ENCODE measurements at places on chromosomes 3 and 15.

GRCh38 chr15:80614711-80615360 is 80.3 kb upstream of the ABHD17C start:
- no peak for DNase-seq

DNA sequence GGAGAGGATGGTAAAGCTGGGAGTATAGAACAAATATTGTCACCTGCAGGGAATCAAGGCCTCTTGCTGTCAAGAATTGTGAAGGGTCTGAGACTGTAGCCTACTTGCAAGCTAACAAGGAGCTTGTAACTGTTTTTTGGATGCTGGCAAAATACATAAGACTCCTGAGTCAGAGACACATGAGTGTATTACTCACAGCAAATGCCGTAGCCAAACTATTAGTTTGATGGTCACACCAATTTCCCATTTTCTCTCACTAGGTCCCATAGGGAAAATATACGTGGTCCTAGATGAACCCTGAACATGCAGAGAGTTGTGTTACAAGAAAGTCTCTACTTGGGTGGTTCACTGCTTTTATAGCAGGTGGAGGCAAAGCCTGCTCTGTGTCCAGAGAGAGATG is 44.7 kb upstream of the LIPC start:
- no peak for DNase-seq

DNA sequence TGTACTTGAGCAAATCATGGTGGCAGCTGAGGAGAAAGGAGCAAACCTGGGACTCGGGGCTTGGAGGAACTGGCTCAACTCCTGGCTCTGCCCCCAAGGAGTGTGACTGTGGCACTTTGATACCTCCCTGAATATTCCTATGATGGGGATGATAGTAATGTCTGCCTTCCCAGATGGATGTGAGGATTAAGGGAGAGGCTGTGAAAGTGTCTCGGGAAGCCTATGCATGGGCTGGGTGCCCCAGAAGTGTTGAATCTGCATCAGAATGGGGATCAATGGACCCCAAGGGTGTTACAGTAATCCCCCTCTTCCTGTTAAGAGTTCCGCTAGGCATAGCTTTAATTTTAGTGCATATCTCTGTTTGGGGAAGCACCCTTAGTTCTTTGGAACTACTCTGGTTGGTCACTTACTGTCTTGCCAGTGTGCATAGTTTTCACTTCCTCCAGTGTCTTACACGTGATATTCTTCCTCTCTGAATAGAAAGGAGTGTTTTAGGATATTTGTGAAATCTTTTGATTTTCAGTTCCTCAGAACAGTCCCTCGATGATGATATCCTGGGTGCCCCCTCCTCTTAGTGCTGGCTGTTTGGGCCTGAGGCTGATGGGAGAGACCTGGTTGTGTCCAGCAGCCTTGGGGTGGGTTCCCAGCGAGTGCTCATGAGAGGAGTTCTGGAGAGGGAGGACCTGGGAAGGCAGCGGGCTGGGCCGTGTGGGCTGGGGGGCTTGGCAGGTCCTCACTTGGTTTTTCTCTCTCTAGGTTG is 97.5 kb downstream of the CHDH start:
- DNase-seq = no peak

DNA sequence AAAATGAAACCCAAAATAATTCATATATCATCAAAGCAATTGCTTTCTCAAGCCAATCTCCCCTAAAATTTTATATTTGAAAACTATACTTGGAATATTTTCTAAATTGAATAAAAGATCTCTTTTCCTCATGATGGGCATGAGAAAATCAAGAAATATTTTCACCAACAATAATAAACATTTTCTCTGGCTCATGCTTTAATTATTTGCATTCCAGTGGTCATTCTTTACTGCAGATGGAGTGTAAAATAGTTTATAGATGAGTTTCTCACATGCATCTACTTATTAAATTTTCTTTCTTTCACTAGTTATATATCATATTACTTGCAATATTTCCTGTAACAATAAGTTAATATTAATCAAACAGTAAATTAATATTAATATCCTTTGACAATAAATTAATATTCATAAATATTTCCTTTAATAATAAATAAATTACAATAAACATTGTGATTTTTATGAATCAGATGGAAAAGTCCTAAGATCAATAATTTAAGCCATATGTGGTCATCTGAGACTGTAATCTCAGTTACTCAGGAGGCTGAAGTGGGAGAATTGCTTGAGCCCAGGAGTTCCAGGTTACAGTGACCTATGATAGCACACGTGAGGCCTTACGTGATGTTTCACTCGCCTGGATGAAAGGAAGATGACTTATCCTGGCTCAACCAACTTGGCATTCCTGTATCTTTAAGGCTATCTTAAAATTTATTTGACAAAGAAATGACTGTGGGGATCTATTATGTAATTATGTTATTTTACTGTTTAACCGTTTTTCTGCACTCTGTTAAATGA is 958.8 kb downstream of the ZPLD1 start:
- DNase-seq = no peak

DNA sequence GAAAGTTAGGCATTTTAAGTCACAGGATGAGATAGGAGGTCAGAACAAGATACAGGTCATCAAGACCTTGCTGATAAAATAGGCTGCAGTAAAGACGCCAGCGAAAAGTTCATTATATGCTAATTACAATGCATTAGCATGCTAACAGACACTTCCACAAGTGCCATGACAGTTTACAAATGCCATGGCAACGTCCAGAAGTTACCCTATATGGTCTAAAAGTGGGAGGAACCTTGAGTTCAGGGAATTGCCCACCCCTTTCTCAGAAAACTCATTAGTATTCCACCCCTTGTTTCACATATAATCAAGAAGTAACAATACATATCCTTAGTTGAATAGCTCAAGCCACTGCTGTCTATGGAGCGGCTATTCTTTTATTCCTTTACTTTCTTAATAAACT is 92.7 kb upstream of the PLXND1 start:
- DNase-seq = no peak

DNA sequence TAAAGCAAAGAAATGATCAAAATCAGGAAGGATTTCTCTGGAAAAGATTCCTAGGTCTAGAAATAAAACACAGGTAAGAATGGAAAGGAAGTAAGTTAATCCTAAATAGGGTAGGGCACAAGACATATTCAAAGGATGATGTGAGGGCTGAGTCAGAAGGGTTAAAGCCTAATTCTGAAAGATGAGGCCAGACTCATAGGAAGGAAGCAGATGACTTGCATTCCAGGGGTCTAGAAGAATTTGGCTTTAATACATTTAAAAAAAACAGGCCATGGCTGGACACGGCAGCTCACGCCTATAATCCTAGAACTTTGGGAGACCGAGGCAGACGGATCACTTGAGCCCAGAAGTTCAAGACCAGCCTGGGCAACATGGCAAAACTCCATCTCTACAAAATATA is 3.2 kb downstream of the SSR3 start:
- DNase-seq = no peak

DNA sequence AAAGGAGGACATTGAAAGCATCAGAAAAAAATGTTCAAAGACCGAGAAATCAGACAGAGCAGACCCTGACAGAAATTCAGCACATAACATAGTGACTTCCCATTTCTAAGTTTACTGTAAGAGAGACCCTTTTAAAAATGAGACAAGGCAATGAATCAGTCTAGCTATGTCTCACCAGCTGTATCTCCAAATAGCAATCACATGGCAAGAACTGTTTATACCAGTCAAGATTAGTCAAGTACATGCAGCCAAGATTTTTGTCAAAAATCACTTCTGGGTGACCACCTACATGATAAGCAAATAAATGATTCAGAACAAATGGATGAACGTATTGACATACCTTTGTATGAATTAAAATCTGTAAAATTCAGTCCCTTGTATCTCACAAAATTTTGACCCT is 138.0 kb downstream of the DTWD1 start:
- no peak for DNase-seq

DNA sequence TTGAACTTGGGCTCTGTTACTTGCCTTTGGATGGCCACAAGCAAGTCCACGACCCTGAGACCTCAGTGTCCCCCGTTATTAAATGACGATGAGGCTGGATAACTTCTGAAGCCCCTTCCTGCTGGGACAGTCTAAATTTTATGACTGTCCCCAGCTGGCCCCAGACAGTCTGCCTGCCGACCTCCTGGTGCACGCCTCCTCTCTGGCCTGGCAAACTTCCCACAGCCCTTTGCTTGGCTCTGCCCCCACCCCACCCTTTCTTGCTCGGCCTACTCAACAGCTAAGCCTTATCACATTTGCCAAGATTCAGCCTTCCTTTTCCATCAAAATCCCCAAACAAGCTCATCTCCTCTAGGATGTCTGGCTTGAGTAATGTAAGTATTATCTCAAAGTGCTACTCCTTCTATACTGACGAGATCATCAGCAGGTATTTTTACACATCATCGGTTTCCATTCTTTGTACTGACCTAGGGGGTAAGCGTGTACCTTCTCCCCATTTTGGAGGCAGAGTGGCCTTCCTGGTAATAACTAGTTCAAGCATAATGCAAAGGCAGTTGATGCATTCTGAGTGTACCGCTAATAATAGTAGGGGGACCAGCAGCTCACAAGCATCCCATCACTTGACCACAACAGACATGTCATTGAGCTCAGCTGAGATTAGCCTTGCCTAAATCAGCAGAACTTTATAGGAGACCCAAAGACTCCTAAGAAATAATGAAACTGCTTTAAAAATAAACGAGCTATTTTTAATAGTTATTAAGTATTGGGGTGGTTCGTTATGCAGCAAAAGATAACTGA is 120.8 kb upstream of the HACD2 start:
- DNase-seq = no peak

GRCh38 chr3:70849911-70850699 is 537.7 kb upstream of the MDFIC2 start:
- no peak for DNase-seq

GRCh38 chr15:74869372-74869725 is 3.8 kb downstream of the SCAMP2 start:
- DNase-seq = no peak

DNA sequence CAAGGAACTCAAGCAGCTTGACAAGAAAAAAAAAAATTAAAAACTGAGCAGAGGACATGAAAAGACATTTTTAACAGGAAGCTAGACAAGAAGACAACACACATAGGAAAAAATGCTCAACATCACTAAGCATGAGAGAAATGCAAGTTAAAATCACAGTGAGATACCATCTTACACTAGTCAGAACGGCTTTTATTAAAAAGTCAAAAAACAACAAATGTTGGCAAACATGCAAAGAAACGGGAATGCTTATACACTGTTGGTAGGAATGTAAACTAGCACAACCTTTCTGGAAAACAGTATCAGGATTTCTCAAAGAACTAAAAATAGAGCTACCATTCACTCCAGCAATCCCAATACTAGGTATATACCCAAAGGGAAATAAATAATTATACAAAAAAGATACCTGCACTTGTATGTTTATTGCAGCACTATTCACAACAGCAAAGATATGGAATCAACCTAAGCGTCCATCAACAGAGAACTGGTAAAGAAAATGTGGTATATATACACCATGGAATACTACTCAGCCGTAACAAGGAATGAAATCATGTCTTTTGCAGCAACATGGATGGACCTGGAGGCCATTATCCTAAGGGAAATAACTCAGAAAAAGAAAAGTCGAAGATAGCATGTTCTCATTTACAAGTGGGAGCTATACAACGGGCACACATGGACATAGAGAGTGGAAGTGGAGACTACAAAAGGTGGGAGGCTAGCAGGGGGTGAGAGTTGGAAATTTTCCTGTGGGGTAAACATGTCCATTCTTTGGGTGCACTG is 5.2 kb downstream of the GOLIM4 start:
- no peak for DNase-seq

DNA sequence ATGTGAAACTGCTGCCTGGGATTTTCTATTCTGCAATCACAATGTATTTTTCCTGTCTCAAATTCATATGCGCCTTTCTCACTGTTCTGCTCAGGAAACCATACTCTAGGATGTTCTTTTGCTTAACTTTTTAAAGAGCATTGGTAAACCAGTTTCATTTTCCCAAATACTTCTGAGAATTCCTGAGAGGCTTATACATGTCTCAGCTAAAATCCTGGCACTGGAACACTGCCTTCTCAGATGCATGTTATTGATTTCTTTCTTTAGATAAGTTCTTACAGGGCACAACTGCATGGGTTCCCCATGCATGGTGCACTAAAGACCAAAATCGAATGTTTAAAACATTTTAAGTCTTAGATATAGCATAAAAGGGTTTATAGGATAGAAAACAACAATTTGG is 178.3 kb upstream of the PLSCR5 start:
- no peak for DNase-seq

DNA sequence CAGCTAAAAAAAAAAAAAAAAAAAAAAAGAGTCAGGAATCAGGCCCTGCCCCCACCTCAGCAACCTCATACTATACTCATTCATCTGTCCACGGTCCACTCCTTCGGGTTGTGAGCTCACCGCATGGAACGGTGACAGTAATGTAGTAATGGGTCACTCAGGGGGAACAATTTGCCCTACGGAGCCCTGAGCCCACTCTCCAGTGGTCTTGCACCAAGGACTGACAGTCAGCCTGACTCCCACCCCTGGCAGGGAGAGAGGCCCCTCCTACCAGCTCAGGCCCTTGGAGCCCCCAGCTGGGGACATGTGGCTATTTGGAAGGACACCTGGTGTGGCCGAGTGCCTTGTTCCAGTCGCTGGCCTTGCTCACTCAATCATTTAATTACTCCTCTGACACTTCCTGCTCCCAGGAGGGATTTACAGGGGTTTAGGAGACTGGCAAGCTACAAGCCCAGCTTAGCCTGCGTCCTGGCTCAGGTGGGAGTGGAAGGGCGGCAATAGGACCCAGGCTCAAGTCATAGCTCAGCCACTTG is 19.9 kb upstream of the CACNA2D2 start:
- no peak for DNase-seq

DNA sequence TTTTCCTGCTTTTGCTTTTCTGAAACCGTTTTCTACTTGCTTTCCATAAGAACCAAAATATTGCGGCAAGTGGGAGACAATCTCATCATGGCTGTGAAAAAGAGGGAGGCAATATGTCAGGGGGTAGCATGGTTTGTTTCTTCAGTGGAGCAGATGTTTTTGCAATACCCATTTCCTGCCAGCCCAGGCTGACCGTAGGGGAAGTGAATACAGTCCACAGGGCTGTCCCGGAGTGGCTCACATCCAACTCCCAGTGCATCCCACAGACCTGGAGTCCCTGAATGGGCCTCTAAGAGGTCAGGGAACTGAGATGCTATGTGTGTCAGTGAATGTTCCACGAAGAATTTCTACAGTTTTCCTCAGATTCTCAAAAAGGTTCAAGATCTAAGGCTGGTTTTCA is 69.6 kb downstream of the EPHB1 start:
- DNase-seq = no peak

DNA sequence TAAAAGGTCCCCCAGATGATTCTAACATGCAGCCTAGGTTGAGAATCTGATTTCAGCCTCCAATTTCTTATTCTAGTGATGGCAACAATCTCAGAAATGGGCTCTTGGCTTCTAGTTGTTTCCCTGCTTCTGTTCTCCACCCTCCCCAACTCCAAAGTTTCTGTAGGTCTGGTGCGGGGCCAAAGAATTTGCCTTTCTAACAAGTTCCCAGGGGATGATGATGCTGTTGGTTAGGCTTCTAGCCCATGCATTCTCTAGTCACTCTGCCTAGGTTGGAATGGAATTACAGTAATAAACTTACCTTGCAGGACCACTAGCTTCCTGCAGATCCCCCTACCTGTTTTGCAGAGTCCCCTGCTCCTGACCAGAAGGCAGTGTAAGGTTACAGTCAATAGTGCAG is 103.2 kb upstream of the PPP2R3A start:
- no peak for DNase-seq

GRCh38 chr3:105722943-105723556 is 145.8 kb downstream of the CBLB start:
- no peak for DNase-seq
